DMS53 (cell line): ENCODE measurements at places on chromosomes 2 and 18.
A peak's percentile ranks its signal among the peaks of the same experiment; 100 is the strongest.

GRCh38 chr2:174334781-174335251, at the start of gene SP9:
SP9 (plus strand) TSS chr2:174334954; CDS start chr2:174335093, 139 bp downstream.
- peak; percentile 95 for DNase-seq

GRCh38 chr2:112957511-112957910, 20.3 kb upstream of the IL36G start:
- DNase-seq: no peak

- no peak for DNase-seq
These were observed 98.0 kb downstream of the TRABD2A start for GRCh38 chr2:84782717-84783442.

DNA sequence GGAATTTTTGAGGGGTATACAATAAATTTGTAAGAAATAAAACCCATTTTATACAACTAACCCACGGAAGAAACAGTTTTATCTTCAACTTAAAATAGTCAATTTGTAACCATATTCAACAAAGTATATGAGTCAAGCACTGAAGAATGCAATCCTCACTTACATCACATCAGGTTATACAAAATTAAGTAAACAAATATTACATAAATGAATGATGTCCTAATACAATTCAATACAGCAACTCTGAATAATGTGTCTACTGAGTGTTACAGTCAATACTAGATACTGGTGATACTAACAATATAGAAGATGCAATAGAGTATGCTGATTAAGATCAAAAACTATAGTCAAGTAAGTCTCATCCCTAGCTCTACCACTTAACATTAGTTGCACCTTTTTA, 58.6 kb downstream of the FANCL start:
- no peak for DNase-seq

- DNase-seq: no peak
These were observed 30.6 kb upstream of the CD8A start for GRCh38 chr2:86821306-86821705.

- DNase-seq: peak; percentile 65
These were observed 1928.8 kb upstream of the CELF4 start for GRCh38 chr18:39494211-39494896.

- DNase-seq: no peak
These were observed 38.0 kb upstream of the NEDD4L start for GRCh38 chr18:58005885-58006523.

- DNase-seq: no peak
These were observed 235.5 kb downstream of the GULP1 start for GRCh38 chr2:188527141-188527540.

DNA sequence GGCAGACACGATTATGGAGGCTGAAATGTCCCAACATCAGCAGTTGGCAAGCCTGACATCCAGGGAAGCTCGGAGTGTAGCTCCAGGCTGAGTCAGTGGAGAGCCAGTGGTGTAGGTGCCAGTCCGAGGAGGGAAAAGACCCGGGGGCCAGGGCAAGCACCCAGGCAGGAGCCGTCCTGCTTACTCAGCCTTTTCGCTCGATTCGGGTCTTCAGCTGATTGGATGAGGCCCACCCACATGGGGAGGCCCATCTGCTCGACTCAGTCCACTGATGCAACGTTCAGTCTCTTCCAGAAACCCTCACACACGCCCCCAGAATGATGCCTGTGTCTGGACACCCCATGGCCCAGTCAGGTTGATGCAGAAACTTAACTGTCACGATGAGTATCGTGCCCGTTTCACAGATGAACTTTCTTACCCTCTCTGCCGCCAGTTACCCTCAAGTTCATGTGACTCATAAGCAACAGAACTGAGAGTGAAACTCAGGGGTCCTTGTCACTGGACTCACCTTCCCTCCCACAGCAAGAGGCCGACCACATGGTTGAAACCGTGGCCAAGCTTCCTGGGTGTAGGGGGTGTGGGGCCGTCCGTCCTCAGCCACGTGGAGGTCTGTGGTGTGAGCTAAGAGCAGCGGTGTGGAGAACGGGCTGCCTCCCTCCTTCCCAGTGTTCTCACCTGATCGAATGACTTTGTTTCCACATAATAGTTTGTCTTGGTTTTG, 197.4 kb upstream of the HDAC4 start:
- DNase-seq: no peak

DNA sequence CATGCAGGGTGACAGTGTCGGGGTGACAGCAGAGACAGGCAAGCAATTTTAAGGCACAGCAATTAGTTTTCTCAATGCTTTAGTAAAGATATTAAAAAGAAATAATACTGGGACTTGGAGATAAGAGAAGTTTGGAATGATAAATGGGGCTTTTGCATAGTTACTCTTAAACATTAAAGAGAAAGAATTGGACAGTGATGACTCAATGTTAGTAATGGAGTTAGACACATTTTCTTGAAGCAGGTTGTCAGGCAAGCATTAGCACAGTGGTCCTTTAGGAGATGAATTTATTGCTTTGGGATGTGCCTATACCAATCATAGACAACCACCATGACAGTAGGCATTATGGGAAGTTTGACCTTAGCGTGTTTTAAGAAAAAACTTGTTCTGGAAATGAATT, 228.3 kb upstream of the RAB12 start:
- DNase-seq: no peak

- no peak for DNase-seq
These were observed 60.4 kb downstream of the CIB4 start for GRCh38 chr2:26580751-26581150.

GRCh38 chr2:153287109-153287801, 191.3 kb downstream of the RPRM start:
- DNase-seq: peak; percentile 7

GRCh38 chr2:58708565-58708964, 467.4 kb upstream of the FANCL start:
- peak; percentile 13 for DNase-seq

- DNase-seq: peak; percentile 75
These were observed 479 bp downstream of the RAB11FIP5 start for GRCh38 chr2:73112026-73112912.

DNA sequence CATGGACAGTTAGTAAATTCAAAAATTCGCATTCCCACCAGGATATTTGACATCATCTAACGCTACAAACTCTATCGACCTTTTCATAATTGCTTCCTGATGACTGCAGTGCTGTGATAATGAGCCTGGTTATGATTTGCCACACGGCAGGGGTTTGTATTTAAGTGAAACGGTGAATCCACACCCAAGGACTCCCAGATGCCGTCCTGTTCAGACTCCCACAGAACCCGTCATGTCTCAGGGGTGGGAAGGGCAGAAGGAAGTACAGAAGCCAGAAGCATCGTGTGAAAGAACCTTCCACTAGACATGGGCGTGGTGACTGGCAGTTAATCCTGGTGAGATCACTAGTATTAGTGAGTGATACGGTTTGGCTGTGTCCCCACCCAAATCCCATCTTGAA, 91.2 kb upstream of the TMEM18 start:
- no peak for DNase-seq

GRCh38 chr18:45557779-45558178, 57.5 kb upstream of the SLC14A2 start:
- peak; percentile 36 for DNase-seq

DNA sequence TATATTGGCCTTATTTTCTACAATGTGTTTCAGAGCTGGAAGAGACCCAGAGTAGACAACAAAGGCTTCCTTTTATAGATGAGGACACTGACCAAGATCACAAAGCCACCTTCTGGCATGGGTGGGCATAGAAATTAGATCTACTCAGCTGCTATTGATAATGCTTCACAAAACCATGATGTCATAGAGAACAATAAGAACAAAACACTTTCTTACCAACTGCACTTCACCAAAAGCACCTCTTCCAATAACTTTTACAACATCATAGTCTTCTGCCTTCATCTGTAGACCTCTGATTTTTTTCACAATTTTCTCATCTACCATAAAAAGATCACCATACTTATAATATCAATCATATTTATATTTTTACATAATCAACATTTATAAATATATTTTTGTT, 58.1 kb downstream of the ROCK2 start:
- no peak for DNase-seq

- no peak for DNase-seq
These were observed 19.1 kb downstream of the MAP2 start for GRCh38 chr2:209442939-209443338.

GRCh38 chr2:1593371-1594122, 150.8 kb downstream of the PXDN start:
- DNase-seq: no peak

GRCh38 chr18:629269-630150, 27.9 kb upstream of the TYMS start:
- peak; percentile 44 for DNase-seq

DNA sequence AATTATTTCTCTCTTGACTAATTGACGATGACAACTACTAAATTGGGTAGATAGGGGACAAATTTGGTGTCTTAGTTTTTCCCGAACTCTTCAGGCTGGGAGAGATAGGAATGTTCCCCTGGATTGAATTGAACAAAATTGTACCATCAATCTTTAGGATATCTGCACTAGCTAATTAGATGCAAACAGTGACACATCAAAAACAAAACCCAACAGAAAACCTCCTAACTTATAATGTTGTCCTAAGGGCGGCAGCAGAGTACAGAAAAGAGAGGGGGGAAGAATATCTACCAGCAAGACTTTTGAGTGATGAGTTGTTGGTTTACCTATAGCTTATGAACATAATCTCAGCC, 342.9 kb downstream of the INSIG2 start:
- peak; percentile 6 for DNase-seq

DNA sequence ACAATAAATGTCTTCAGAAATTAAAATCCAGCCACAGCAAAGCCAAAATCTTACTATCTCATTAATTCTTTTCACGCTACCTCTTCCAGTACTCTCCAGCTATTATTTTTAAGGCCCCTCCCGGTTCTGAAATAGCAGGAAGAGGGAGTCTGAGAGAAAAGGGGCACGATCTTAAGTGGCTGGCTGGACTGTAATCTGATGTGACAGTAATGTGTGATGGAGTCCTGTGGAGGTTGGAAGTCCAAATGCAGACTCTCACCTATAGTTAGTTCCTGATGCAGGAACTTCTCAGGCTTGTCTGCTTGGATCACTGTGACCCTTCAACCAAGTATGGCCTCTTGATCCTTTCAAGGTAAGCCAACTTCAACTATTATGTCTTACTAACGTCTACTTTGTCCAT, 43.2 kb downstream of the SMAD2 start:
- DNase-seq: no peak

DNA sequence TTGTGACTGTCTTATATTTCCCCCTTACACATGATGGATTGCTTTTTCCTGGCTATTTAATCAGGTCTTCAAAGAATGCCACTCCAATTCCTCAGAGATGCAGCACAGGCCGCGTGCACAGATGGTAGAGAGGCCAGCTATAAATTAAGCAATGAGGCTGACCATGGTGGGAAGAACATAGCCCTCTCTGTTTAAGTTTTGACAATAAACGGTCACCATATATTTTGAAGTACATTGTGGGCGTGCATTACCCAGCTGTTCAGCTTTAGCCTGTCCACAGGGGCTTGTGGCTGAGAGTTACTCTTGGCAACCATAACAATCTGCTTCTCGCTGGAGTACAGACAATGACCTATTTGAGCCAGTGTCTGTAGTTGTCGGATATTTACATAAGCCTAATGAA, 730.8 kb downstream of the DCC start:
- no peak for DNase-seq

- no peak for DNase-seq
These were observed 102.5 kb downstream of the FMNL2 start for GRCh38 chr2:152437276-152438108.

- no peak for DNase-seq
These were observed 16.6 kb downstream of the RBMS1 start for GRCh38 chr2:160477032-160477431.

DNA sequence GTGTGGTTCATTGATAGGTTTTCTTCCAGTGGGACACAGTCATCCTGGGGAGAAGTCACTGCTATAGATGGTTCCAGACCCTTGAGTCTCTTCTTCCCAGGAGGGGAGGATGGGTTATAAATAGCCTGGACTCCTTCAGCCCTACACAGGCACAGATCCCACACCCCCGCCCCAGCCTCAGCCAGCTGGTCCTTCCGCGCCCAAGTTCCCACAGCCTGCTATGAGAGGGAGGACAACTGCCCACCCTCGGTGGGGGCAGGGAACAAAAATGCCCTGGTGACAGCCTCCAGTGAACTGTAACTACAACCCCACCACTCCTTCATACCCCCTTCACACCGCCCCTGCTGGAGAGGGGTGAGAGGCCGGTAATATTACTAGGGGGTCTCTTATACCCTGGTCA, 3.2 kb downstream of the ZBTB7C start:
- DNase-seq: no peak

DNA sequence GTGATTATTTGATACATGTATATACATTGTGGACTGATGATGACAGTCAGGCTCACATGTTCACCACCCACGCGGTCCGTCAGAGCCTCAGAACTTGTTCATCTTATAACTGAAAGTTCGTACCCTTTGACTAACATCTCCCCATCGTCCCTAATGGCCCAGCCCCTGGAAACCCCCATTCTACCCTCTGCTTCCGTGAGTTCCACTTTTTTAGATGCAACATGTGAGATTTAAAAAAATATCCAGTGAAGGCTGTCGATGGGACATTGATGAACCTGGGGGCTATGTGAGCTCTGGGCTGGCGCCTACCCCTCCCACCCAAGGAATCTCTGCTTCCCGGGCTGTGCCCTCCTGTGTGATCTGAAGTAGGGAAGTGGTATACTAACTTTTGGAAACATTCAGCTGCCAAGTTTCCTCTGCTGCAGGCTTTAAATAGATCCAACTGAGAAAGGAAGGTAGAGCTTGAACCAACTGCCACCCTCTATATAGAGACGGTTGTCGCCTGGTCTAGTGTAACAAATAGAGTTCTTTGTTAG, 163.8 kb downstream of the FAM210A start:
- DNase-seq: no peak

- DNase-seq: no peak
These were observed 522.3 kb upstream of the MYT1L start for GRCh38 chr2:2853346-2853745.

DNA sequence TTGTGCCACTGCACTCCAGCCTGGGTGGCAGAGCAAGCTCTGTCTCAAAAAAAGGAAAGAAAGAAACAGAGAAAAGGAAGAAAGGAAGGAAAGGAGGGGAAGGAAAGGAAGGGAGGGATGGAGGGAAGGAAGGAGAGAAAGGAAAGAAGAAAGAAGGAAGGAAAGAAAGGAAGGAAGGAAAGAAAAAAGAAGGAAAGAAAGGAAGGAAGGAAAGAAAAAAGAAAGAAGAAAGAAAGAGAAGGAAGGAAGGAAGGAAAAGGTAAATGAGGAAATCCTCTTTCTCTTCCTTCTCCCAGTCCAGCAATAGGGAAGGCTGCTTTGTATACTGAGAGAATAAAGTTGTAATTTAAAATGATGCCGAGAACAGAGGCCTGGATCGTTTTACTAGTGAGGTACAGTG, 22.8 kb upstream of the ZNF407 start:
- no peak for DNase-seq

GRCh38 chr18:70421471-70422390, 132.9 kb downstream of the SOCS6 start:
- DNase-seq: peak; percentile 90

- DNase-seq: peak; percentile 50
These were observed 304.7 kb downstream of the PTPRM start for GRCh38 chr18:7871560-7872456.
